ENCODE measurements at places on chromosomes 13 and 19.

DNA sequence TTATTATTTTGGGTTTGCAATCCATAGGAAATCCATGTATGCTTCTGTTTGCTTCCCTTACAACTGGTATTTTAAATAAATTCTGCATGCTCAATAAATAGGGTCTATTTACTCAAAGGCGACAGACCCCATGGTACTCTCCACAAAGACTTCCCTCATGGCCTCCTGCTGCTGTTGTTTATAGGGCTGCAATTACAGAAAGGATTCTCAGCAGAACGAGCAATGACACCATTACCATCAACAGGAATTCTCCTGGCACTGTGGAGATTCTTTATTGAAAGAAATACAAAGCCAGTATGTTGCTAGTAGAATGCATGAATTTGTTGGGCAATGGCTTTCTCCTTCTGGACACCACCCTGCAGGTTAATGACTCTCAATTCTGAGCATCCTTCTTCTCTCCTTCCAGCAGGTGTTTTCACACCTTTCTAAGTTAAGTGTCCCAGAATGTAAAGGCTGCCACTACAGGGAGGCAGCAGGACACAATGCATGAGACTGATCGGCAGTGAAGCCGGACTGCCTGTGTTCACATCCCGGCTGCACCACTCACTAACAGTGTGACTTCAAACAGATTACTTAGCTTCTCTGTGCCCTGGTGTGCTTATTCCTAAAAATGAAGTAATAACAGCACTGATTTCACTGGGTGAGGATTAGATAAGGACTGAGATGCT, 360.2 kb downstream of the DNAJC15 start:
- no peak for DNase-seq

DNA sequence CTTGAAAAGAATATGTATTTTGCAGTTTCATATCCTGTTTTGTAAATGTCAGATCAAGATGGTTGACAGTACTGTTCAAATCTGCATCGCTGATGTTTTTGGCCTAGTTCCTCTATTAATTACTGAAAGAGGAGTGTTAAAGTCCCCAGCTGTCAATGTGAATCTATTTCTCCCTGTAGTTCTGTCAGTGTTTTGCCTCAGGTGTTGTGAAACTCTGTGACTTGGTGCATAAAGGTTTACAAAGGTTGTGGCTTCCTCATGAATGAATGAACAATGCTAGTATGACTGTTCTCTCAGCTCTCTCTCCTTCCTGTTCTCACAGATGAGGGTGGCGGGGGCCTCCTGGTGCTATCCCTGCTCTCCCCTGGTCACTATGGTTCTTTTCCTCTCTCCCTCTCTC, 142.4 kb downstream of the MYCBP2 start:
- DNase-seq: no peak

- no peak for DNase-seq
These were observed 141.7 kb upstream of the SERP2 start for GRCh38 chr13:44231786-44232516.

- no peak for DNase-seq
These were observed 5.9 kb upstream of the HOMER3 start for GRCh38 chr19:18946918-18947317.

DNA sequence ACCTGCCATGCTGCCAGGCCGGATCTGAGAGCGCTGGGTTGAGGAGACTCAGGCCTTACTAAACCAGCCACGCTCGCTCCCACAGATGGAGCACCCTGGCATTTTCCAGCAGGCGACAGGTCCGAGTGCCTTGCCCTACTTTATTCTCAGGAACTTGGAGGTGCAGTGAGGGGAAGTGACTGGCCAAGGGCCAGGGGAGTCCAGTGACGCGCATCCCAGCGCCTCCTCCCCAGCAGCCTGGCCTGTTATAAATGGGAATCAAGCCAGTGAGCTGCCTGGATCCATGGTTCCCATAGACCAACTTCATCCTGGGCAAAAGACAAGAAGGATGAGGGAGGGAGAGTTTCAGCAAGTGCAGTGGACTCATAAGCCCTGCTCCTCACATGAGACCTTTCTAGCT, 35.5 kb downstream of the TMED1 start:
- DNase-seq: no peak

GRCh38 chr13:35884211-35884760, 246.9 kb downstream of the DCLK1 start:
- no peak for DNase-seq

DNA sequence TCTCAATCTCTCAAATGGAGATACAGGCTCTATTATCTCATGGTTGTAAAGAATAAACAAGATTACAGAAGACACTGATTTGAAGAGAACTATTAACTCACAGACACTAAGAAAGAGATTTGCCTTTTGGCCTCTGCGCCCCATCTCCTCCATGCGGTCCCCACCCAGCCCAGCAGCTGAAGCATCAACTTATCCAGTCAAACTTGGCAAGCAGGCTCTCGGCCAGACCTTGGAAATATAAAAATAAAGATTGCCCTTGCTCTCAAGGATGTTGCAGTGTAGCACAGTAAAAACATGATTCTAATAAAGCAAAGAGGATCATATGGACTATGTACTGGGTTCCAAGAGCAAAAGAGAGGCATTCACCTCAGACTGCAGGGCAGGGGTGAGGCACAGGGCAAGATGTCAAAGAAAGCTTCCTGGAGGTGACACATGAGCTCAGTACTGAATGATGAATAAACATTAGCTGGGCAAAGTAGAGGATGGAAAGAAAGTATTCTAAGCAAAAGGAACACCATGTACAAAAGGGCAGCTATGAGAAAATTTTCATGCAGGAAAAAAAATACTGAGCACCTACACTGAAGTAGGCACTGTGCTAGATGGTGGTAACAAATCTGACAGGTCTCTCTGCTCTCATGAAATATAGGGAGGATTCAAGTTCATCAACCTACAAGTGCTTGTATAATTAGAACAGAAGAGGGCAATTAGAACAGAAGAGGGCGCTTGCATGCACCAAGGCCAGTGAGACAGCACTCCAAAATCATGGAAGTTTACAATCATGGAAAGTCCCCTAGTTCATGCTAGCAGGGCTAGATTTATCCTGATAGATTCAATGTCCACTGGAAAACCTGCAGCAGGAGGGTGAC, 85.0 kb downstream of the SACS start:
- DNase-seq: no peak

GRCh38 chr13:47886314-47886713, 114.8 kb downstream of the SUCLA2 start:
- no peak for DNase-seq

GRCh38 chr13:75299913-75300862, 181.8 kb downstream of the TBC1D4 start:
- no peak for DNase-seq

DNA sequence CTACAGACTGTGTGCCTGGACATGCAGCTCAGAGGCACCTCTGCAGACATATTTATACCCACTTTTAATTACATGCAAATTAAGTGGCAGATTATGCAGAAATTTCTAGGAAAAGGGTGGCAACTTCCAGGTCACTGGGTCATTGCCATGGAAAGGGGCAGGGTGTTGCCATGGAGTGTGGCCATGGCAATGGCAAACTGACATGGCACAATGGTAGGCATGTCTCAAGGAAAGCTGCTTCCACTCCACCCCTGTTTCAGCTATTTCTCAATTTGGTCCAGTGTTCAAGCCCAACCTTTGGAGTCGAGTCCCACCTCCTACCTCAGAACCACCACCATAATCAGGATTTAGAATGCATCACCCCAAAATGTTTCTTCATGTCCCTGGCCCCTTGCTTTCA, 170.7 kb upstream of the TSHZ3 start:
- DNase-seq: no peak

- no peak for DNase-seq
These were observed 733 bp upstream of the ENOX1 start for GRCh38 chr13:43787518-43787891.

- no peak for DNase-seq
These were observed 117.9 kb downstream of the URI1 start for GRCh38 chr19:30059741-30060457.

DNA sequence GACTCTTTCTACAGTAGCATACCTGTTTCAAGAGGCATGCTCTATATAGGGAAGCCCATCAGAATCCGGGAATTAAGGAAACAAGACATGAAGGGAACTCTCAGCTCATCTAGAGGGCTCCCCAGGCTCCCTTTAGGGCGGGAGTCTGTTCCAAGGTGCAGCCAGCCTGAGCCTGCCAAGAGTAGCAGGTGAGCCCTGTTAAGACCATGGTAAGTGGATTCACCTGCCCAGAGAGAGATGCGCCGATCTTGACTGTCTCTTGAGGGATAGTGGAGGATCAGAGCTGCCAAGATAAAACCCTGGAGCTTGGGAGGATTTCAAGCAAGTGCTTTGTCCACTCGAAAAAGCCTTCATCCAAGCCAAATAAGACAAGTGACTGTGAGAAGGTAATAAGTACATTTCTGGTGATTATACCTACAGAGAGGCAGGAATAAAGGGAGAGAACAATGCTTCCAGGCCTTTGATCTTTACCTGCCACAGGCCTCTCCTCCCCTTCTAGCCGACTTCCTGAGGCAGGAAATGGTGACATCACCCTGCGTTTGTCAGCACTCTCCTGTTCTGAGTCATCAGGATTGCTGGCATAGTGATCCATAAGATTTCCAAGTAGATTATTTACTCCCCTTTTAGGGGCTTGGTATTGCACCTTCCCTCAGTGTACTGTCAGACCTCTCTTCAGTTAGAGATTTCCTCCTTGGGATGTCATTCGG, 31.5 kb downstream of the KLF5 start:
- peak; percentile 30 for DNase-seq

DNA sequence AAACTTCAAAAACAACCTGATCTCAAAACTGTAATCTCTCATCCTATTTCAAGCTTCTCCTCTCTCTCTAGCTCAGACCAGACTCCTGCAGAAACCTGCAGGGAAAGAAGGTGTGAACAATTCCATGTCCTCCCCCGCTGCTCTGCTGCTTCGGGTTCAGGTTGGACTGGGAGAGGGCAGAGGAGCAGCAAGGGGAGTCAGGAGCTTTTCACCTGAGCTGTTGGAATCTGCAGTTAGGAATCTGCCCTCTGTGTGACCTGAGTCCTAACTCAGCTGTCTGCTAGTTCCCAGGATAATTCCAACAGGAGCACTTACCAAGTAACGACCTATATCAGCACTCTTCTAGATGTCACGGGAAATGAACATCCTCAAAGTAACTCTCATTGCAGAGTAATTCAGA, 118.3 kb downstream of the DNAJC15 start:
- DNase-seq: no peak

- DNase-seq: no peak
These were observed 183.0 kb downstream of the TSHZ3 start for GRCh38 chr19:31166206-31166605.

DNA sequence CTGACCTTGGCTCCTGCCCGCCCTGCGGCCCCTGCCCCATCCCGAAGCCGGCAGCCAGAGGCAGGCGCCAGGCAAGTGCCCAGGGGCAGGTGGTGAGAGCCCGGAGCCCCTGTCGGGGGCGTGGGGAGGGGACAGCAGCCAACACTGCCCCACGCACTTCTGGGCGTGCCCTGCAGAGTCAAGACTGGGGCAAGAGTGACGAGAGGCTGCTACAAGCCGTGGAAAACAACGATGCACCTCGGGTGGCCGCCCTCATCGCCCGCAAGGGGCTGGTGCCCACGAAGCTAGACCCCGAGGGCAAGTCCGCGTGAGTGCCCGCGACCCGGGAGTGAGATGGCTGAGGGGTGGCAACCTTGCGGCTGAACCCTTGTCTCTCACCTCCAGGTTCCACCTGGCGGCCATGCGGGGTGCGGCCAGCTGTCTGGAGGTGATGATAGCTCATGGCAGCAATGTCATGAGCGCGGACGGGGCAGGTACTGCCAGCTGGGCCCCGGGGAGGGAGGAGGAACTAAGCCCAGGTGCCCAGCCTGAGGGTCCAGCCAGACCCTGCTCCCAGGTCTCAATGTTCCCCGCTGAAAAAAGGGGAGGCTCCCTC, 17.3 kb downstream of the ANKRD24 start:
- no peak for DNase-seq

GRCh38 chr19:56309511-56310185, 5.0 kb downstream of the ZSCAN5A start:
- DNase-seq: no peak

DNA sequence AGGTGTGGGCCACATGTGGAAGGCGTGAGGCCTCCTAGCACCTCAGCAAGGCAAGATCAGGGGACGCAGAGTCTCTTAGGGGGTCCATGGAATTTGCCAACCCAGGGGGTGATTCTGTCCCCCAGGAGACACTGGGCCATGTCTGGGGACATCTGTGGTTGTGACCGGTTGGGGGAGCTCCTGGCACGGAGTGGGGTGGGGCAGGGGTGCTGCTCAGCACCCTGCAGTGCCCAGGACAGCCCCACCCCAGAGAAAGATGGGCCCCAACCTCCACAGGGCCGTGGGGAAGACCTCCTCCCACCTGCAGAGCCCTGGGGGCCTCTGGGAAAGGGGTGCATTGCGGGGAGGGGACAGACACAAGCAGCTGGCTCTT, 4.0 kb downstream of the MKNK2 start:
- DNase-seq: no peak

DNA sequence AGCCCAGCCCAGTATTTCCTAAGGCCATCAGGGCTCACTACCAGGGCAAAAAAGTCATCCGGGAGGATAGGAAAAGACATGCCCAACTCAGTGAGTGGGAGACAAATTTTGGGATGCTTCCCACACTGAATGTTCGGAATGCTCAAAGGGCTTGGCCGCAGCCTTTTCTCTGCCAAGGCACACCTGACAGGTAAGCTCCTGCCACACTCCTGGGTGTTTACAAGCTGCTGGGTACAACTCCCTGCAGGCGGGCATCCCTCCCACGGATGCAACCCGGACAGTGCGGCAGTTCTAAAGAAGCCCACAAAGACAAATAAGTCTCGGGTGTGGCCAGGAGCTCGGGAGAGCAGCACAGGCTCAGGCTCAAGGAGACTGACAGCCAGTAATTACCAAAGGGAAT, 28.1 kb downstream of the SLC7A1 start:
- no peak for DNase-seq

DNA sequence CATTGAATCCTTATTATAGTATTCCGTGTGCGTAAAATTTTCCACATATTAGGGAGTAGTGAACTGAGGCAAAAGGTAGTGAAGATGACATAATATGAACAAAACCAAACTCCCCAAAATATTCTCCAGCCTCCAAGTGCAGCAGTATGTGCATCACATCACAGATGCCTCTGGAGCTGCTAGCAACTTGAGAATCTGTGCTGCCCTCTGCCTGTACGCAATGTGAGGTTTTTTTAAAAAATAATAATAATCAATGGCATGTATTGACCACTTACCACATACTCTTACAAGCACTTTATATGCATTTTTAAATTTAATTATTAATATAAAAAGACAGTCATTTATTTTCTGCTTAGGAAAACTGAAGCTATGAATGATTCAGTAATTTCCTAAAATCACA, 583.0 kb upstream of the SPRY2 start:
- no peak for DNase-seq

DNA sequence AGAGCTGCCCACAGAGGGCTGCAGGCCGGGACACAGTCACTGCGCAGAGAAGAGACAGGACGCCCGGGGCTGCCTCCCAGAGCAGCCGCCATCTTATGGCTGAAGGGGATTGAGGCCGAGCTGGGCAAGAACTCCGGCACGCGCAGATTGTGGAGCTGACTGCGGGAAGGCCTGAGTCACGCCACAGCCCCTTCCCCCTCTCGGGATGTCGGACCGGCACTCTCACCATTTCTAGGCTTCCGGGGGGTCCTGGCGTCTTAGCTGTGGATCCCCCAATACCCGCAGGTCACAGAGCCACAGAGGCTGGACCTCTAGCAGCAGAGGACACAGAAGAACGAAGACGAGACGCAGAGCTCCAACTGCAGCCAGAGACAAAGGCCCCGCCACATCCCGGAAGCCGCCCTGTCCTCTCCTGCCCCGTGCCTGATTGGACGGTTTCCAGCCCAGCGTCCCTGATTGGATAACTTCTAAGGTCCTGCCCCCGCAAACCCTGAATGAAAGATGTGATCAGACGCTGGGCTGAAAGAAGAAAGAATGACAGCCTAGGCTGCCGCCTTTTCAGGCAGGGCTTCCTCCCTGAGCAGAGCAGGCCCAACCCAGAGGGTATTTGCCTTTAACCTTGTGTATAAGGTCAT, at the start of gene ZNF43:
Gene ZNF43 (minus strand): TSS at position 373 of the 635 bp plus-strand sequence. CDS start 144 bp downstream, at position 229.
- DNase-seq: peak; percentile 69

All from Panc1 (cell line).